ENCODE measurements at places on chromosomes 1 and 21. TPM values are rescaled to one million over a fixed set of nuclear protein-coding genes. Genes with fewer than 3 reads are reported as not detected.

- DNase-seq = no peak
Measured at GRCh38 chr1:235073331-235073967, 55.2 kb downstream of the TOMM20 start.

DNA sequence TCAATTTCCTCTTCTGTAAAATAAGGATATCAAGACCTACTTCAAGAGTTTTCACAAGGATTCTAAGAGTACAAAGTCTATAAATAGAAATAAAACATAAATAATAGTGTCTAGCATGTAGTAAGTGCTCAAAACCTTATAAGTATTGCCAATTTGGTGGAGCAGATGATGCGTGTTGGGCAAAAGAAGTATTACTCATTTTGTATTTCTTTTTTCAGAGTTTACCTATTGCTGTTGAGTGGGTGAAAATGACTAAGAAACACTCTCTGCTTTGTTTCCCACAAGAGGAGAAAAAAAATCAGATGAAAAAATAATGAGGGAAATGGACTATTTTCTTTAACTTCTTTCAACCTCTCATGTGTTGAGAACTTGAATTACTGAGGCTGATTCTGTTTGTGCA, 103.3 kb upstream of the KCNK2 start:
- DNase-seq = no peak

- DNase-seq = no peak
Measured at GRCh38 chr21:28229814-28230213, 762.9 kb downstream of the LTN1 start.

- no peak for DNase-seq
Measured at GRCh38 chr21:33496345-33496744, 4.8 kb upstream of the DNAJC28 start.

DNA sequence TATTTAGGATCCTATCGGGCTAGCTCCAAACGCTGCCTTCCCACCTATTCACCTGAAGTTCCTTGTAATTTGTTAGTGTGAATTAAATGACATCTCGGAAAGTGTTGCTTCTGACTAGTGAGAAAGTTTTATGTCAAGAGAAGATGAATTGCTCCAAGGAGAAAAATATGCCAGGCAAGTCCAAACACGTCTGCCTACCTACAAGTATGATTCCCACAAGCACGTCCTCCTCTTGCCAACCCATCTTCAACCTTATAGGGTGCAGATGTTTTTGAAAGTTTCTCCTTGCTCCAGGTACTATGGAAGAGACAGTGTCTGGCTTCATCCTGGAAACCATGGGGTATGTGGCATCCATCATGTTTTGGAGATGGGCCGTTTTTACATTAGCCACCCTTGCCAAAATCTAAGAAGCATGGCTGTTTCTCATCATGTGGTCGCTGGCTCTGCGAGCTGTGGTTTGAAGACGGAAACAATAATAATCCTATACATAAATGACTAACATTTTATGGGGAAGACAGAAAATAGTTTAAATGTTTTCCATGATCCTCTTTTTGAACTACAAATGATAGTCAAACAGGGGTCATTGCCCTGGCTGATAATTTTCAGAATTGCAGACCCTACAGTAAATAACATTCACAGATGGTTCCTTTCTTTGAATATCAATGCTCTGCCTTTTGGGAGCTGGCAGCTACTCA, 505.8 kb downstream of the SMYD3 start:
- DNase-seq = no peak

GRCh38 chr1:209738270-209738669, 17.6 kb upstream of the TRAF3IP3 start:
- DNase-seq = no peak

GRCh38 chr1:109578947-109579443, 30.6 kb downstream of the GNAI3 start:
- no peak for DNase-seq

DNA sequence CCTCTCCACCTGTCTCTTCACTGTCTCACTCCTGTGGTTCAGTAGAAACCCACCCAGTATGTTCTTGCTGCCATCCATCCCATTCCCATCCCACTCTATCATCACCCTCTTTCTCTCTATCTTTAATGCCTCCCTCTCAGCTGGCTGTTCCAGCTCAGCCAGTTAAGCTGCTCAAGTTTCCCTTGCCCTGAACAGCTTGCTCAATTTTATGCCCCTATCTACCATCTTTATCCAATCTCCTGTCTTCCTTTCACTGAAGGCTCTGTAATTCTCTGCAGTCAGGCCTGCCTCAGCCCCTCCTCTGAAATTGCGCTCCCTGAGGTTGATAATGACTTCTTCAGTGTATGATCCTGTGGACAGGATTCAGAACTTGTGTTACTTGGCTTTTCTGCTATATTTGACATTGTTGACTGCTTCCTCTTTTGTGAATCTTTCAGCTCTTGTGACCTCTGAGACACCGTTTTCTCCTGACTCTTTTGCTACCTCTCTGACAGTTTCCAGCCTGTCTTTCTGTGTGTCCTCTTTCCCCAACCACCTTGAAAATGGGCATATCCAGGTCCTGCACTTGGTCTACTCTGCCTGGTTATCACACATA, 13.9 kb upstream of the BCAR3 start:
- DNase-seq = no peak

DNA sequence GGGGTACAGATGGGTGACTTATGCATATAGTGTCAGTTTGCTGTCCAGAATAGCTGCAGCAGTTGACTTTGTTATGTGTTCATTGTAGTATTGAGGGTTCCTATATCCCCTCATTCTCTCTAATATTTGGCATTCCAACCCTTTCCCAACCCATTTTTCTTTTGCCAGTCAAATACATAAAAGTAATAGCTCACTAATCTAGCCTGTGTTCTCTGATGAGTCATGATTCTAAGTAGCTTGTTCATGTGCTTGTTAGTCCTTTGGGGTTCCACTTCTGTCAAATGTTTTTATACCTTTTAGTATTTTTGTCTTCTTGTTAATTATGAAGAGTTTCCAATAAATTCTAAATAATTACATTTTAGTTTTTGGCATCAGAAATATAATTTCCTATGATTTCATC, 99.2 kb upstream of the MROH9 start:
- DNase-seq = no peak

- no peak for DNase-seq
Measured at GRCh38 chr1:48870596-48870995, 93.9 kb upstream of the BEND5 start.

- no peak for DNase-seq
Measured at GRCh38 chr1:151837197-151837596, 2.4 kb downstream of the C2CD4D start.

GRCh38 chr1:206503591-206504362, 3.6 kb upstream of the RASSF5 start:
- DNase-seq = no peak

- no peak for DNase-seq
Measured at GRCh38 chr21:37548521-37548981, 182.0 kb downstream of the DYRK1A start.

- no peak for DNase-seq
Measured at GRCh38 chr1:201553496-201554189, 14.7 kb downstream of the NAV1 start.

DNA sequence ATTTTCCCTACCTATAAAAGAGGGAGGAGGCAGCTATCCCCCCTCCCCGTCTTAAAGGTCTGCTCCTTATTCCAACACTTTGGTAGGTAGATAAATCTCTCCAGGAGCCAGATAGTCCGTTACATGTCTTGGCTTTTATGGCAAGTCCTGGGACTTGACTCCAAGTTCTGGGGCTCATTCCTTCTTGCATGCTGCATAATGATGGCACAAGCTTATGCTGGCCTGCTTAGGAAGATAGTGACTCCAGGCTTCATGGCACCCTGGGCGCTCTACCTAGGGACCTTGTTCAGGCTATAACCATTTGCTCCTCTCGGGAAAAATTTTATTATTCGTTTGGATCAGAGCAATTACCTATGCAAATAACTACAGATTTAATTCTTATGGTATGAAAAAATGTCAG, 3.7 kb downstream of the SLAMF1 start:
- DNase-seq = no peak

DNA sequence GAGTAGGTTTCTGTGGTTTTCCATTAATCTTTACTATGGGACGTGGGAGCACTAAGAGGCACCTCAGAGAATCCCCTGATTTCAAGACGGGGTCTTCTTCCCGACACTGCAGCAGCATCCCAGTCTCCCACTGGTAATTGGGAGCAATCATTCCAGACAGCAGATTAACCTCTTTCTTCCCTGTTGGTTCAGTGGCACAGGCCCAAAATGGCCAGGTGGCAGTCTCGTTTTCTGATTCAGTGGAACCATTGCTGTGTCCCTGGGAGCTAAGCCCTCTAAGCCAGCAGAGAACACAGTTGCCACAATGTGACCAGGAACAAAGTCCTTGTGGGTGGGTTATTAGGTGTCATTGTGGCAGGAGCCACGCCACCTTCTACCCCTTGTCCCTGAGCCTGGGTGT, 342.1 kb downstream of the MATN1 start:
- DNase-seq = peak; percentile 10

DNA sequence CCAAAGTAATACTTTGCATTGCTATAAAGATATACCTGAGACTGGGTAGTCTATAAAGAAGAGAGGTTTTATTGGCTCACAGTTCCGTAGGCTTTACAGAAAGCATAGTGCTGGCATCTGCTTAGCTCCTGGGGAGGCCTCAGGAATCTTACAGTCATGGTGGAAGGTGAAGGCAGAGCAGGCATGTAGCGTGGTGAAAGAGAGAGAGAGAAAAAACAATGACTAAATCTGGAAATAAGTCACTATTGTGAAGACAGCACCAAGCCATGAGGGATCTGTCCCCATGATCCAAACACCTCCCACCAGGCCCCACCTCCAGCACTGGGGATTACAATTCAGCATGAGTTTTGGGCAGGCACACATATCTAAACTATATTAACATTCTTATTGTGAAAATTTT, 30.4 kb downstream of the SLC30A7 start:
- no peak for DNase-seq

- no peak for DNase-seq
Measured at GRCh38 chr1:204705888-204706837, 20.6 kb upstream of the LRRN2 start.

- DNase-seq = no peak
Measured at GRCh38 chr21:39188521-39189139, 5.4 kb upstream of the PSMG1 start.

DNA sequence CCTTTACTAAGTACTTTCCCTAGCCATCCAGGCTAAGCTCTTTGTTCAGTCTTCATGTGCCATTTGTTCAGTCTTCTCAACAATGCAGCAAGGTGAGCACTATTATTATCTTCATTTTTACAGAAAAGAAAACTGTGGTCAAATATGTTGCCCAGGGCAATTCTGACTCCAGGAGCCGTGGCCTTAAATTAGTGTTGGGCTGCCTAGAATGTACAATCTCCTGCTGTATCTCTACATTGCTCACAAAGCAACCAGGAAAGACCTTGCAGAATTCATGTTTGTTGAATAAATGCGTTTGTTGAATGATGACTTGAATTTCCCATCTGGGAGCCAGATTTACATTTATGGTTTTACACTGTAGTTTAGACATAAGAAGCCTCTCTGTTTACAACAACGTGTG, 14.2 kb downstream of the CD101 start:
- no peak for DNase-seq

DNA sequence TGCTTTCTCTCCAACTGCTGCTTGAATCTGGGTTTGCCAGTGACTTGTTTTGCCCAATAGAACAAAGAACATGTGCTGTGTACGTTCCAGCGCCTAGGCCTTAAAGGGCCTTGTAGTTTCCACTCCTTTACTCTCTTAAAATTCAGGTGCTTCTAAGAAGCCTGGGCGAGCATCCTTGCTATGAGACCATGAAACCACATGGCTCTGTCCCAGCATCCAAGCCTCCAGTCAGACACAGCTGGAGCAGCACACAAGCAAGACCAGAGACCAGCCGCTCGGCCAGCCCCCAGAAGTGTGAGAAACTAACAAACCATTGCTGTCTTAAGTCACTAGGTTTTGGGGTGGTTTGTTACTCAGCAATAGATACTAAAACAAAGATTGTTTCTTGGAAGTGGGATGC, 15.1 kb downstream of the PLEKHO1 start:
- DNase-seq = no peak

Gene GJB4
- total RNA-seq = not detected

Gene FYB2
- not detected for total RNA-seq

Gene CD84
- 13.5 TPM for total RNA-seq

Gene AUNIP
- total RNA-seq = not detected

Gene TMEM54
- 12.3 TPM for total RNA-seq

Gene FAM131C
- not detected for total RNA-seq
